Activated naive CD8-positive, alpha-beta T cell treated with anti-CD3 and anti-CD28 coated beads, Interleukin-2, amount 50 U/mL, for 24 hours (primary cell): ENCODE measurements at places on chromosomes 7 and 10.

DNA sequence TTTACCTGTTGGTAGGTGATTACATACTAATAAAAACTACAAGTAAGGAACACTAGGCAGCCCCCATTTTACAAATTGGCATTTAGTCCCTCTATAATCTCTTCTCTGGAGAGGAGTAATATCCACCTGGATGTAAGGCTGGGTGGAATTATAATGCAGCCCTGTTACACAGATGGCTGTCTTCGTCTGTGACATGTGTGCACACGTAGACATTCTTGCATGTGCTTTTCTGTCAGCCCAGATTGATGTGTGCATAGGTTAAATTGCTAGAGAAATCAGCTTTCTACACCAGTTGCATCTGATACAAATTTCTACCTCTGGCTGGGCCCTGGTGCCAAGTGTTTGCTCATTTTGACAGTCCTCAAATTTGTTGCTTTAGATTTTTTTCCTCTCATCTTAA, 715.9 kb downstream of the AUTS2 start:
- no peaks in the 10 kb centered on the region for H3K27me3 ChIP-seq
- DNase-seq: no peak
- no peak overlapping the region for H3K4me3 ChIP-seq
- no peaks in the 10 kb centered on the region for H3K36me3 ChIP-seq

- H3K4me1 ChIP-seq: no peaks in the 10 kb centered on the region
- H3K36me3 ChIP-seq: no peaks in the 10 kb centered on the region
- no peak overlapping the region for H3K27ac ChIP-seq
- no peak overlapping the region for H3K4me3 ChIP-seq
- H3K27me3 ChIP-seq: no peaks in the 10 kb centered on the region
Observed at GRCh38 chr7:84393786-84394185, 199.2 kb upstream of the SEMA3A start.

- no peaks in the 10 kb centered on the region for H3K27me3 ChIP-seq
- H3K27ac ChIP-seq: no peak overlapping the region
- peaks cover 8% of the 10 kb centered on the region for H3K4me1 ChIP-seq
- peaks cover 41% of the 10 kb centered on the region for H3K36me3 ChIP-seq
- H3K4me3 ChIP-seq: no peak overlapping the region
Observed at GRCh38 chr10:74329873-74330272, 178.9 kb downstream of the ADK start.

DNA sequence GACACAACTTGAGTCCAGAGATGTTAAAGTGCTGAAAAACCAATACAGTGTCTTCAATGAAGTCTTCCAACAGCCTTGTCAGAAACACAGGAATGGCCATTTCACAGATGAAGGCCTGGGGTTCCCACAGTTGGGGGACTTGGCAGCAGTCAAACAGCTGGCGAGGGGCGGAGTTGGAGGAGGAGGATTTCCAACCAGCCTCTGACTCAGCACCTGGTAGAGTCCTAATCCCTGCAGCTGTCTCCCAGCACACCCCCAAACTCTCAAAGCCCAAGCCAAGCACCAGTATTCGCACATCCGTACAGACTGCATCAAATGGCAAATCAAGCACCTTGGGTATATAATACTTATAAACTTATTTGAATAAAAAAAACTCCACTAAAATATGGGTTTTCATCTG, 28.0 kb downstream of the CTBP2 start:
- H3K36me3 ChIP-seq: no peaks in the 10 kb centered on the region
- H3K4me3 ChIP-seq: no peak overlapping the region
- H3K4me1 ChIP-seq: peaks cover 4% of the 10 kb centered on the region
- DNase-seq: no peak

DNA sequence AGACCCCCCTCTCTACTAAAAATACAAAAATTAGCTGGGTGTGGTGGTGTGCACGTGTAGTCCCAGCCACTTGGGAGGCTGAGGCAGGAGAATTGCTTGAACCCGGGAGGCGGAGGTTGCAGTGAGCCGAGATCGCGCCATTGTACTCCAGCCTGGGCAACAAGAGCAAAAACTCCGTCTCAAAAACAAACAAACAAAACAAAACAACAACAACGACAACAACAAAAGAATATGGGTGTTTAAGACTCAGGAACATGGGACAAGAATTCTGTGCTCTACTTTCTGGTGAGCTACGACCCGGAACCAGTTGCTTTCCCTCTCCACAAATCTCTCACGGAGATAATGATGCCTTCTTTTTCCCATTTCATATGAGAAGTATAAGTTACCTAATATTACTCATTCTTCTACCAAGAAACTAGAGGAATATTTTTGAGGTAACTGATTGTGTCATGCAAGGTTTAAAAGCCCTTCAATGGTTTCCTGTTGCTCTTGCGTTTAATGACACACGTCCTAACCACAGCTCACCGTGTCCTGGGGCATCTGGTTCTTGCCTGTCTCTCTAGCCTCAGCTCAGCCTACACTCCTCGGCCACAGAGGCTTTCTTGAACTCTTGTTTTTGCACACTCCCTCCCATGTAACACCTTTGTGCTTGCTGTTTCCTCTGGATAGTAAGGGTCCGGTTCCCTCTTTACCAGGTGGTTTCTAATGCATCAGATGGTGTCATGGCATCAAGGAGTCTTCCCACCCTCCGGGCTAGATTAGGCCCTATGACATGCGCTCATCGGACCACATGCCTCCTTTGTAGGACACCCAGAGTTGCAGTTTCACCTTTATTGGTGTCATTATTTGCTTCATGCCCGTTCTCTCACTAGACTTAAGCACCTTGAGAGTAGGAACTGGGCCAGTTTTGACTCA, 67.5 kb downstream of the PFKFB3 start:
- H3K36me3 ChIP-seq: peaks cover 6% of the 10 kb centered on the region
- peak; percentile 70 for DNase-seq

- H3K36me3 ChIP-seq: no peaks in the 10 kb centered on the region
- no peaks in the 10 kb centered on the region for H3K4me1 ChIP-seq
- H3K4me3 ChIP-seq: no peak overlapping the region
- H3K27ac ChIP-seq: no peak overlapping the region
Observed at GRCh38 chr7:32039000-32039756, 31.0 kb downstream of the PDE1C start.

DNA sequence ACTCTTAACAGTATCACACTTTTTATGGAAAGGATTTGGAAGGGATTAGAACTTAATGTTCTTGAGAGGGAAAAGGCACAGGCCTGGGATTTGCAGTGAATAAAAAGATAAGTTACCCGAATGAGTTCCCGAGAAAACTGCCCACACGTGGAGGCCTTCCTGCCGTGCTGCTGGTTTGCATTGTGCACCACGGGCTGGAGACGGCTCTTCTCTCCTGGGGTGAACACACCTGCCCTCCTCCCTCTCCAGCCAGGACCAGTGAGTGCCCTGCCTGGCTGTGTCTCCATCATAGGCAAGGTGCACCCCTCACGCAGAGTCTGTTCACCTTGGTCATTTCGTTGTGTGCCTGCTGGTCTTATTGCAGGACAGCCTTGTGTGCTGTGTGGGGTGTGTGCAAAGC, 336.3 kb upstream of the SHH start:
- no peaks in the 10 kb centered on the region for H3K36me3 ChIP-seq
- no peak overlapping the region for H3K27ac ChIP-seq
- no peaks in the 10 kb centered on the region for H3K4me1 ChIP-seq
- no peak overlapping the region for H3K4me3 ChIP-seq
- DNase-seq: no peak
